ENCODE measurements at places on chromosomes 4 and X.

DNA sequence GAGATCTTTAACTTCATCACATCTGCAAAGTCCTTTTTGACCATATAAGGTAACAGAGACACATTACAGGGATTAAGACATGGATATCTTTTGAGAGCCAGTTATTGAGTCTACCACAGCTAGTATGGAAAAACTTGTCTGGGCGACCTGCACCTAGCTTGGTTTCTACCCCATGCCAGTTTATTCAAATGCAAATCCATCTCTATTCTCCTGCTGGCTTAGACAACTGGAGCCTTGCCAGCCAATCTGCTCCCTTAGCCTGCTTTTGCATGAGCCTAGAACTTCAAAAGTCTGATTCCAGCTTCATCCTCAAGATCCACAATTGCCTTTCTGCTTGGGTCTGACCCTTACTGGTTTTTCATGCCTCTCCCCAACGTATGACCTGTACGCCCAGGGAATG is 212.0 kb upstream of the AFF2 start:
- DNase-seq: no peak

- DNase-seq: no peak
Measured at GRCh38 chr4:123676890-123677229, 280.3 kb downstream of the SPRY1 start.

DNA sequence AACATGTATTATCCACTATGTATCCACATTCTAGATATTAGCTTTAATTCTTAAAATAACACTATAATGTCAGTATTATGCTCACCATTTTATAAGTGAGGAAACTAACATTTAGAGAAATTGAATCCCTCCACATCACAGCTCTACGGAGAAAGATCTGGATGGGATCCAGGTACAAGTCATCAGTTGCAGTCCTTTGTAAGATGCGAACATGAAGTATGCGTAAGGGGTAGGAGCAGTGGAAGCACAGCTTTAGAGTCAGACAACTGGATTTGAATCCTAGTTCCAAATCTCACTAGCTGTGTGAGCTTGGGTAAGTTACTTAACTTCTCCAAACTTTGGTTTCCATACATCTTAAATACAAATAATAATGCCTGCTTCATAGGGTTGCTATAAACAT is 162.5 kb downstream of the ATP10D start:
- DNase-seq: no peak

DNA sequence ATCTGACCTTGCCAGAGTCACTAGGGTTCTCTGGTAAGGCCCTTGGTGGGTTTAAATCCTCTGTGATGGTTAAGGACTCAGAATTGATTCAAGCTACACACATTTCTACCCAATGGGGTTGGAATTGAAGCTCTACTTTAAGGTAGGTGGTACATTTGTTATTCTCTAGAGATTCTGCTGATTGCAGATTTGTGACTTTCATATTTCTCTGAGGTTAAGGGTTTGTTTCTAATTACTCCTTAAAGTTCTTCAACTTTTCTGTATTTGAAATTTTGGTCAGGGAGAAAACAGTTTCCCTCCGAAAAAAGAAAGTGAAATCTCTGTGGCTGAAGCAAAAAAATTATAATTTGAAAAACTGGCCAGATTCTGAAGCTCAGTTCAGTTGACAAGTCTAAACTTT is 25.8 kb upstream of the USP46 start:
- DNase-seq: no peak

- DNase-seq: no peak
Measured at GRCh38 chrX:44291468-44292092, 51.9 kb downstream of the EFHC2 start.

GRCh38 chr4:108126806-108127205 is 41.9 kb downstream of the LEF1 start:
- no peak for DNase-seq

DNA sequence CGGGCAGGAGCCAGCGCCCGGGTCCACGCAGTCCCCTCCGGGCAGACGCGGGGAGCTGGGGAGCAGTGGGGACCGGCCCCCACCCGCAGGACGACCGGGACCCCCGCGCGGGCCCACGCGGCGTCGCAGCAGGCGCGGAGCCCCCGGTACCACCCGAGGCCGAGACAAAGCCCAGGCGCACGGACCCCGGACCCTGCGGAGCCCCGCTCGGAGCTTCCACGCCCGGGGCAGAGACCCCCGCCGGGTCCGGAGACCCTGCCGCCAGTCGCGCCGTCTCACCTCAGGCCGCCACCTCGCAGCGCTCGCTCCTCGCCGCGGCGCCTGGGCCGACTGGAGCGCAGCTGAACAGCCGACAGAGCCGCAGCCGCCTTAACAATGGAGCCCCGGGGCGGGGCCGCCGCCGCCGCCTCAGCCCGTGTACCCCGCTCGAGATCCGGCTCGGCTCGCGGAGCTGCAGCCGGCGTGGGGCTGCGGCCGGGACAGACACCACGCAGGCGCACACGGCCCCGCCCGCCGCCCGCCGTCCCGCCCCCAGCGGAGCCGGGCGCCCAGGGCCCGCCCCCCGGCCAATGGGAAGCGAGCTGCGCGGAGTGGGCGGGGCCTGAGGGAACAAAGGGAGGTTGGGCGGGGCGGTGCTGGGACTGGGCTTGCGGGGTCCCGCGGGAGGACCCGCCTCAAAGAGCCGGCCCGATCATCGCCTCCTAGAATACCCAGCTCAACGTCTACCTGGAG is at the start of gene AFAP1:
Gene AFAP1, minus strand, starts transcription at position 485 of the 732 bp plus-strand sequence. CDS start 67,783 bp downstream, outside the sequence.
- peak; percentile 72 for DNase-seq

- DNase-seq: no peak
Measured at GRCh38 chrX:103730796-103731493, 20.2 kb downstream of the TMEM31 start.

GRCh38 chr4:145939441-145939750 is 773 bp upstream of the ZNF827 start:
- DNase-seq: no peak

- no peak for DNase-seq
Measured at GRCh38 chr4:161411901-161412300, 751.9 kb downstream of the FSTL5 start.

Data from amygdala (tissue), 56 donors.